ENCODE measurements at places on chromosomes 7 and 10. TPM values are rescaled to one million over a fixed set of nuclear protein-coding genes. Genes with fewer than 3 reads are reported as not detected.

The OR2A7 gene
- total RNA-seq, result 9.3 TPM

The CLDN12 gene
- 48.9 TPM for total RNA-seq

The ANK3 gene
- total RNA-seq, result 87.6 TPM

DNA sequence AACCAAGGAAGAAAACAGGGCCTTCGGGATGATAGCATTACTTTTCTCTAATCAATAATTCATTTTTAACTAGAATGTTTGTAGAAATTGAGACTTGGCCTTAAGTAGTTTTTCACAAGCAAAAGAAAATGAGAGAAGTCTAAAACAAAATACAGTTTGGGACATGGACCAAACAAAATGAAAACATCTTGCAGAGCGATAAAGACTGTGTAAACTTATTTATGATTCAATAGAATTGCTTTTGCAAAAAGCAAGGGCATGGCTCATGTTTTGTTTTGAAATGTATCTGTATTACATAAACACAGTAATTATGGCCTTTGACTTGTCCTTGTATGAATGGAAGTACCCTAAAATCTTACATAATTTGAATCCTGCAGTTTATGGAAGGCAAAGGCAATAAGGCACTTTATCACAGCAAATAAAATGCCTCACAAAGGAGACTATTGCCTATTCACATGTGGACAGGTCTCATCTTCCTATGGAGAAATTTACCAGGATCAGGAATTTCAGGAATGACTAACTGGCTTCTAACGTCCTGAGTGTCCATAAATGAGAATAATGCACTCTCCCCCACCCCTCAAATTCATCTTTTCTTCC is 295.2 kb downstream of the PTEN start:
- DNase-seq, result no peak

- no peak for DNase-seq
Measured at GRCh38 chr10:27099448-27099847, 846 bp downstream of the ANKRD26 start.

GRCh38 chr10:75597773-75598440 is 166.5 kb downstream of the LRMDA start:
- no peak for DNase-seq

DNA sequence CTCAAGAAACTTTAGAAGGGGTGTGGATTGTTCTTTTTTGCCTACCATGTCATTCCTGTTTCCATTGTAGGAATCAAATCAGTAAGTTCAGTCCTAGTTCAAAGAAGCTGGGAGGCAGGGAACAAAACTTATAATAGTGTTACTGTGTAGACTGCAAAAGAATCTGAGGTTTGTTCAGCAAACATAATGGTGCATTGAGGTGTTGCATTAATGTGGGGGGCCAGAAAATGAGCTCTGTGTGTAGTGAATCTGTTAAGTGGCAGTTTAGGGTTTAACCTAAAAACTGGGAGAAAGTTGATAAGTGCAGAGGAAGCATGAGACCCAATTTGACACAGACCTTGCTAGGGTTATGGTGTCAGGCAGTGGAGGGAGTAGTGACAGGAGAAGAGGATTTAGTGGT is 197.7 kb downstream of the SUGCT start:
- DNase-seq, result no peak

DNA sequence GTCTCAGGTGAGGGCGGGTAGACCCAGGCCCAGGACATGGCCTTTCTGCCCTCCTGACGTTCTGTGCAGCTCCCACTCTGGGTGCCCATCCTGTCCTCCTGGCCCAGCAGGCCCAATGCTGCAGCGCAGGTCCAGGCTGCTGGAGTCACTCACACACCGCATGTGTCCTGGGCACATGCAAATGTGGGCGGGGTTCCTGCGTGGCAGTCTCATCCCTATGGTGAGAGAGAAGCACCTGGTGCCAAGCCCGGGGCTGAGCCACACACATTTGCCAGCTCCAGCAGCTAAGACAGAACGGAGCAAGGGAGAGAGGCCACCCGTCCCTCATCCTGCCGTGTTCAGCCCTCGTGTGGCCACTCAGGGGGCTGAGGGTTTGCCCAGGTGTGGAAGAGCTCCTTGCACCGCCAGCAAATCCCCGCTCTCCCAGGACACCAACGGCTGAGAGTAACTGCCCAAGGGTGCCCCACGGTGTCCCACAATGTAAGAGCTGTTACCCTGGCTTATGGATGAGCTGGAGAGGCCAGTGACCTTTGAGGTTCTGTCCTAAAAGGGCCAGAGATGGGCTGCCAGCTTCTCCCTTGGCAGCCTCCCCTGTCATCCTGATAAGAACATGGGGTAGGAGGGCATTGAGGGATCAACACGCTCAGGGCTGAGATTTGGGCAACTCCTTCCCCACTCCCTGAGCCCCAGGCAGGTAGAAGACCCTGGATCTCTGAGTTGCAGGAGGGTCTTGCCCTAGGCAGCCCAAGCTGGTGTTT is 4.4 kb downstream of the FUOM start:
- no peak for DNase-seq

DNA sequence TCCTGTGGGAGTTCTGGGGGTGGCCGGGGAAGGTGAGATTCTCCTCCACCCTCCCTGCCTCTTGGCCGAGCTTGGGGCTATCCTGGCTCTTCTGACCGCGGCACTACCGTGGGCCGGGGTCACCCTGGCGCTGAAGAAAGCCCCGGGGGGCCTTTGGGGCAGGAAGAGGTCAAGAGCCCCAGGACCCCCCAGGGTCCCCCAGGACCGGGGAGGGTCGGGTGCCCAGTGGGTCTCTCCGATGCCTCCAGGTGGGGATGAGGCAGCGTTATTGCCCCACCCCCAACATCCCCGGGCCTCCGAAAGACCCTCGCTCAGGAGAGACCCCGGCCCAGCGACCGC is 439 bp upstream of the KNDC1 start:
- no peak for DNase-seq

- DNase-seq, result no peak
Measured at GRCh38 chr7:154484943-154485342, 432.7 kb downstream of the DPP6 start.

- no peak for DNase-seq
Measured at GRCh38 chr7:69516238-69516820, 81.9 kb upstream of the AUTS2 start.

DNA sequence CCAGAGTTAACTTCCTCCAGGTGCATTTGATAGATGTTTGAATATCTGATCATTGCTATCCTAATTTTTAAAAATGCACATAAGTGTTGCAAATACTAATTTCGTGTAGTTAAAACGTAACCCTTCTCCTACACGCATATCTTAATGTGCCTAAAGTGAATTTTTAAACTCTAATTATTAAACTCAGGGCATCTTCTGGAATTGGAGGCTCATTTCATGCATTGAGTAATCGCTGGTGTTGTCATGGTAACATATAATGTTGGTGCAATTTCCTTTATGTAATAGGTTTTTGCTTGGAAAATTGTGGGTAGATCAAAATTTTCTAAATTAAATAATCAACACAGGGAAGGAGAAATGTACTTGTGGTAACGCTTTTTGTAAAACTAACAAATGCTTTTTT is 56.2 kb downstream of the ARMC3 start:
- no peak for DNase-seq

DNA sequence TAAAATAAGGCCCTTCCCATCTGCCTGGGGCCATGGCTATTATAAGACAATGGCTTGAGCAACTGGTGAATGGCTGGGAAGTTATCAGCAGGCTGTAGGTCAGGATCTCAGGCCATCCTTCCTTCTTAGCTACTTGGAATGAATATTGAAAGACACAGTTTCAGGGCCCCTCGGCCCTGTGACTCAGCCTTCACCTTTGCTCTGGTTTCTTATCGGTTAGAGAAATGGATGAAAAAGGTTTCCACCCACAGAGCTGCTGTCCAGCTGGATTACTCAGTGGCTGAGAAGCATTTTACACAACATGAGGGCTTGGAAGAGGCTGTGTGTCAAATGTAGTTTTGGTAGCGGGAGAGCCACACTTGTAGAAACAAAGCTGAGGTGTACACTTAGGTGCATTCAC is 9.4 kb downstream of the ACSL5 start:
- DNase-seq, result no peak

DNA sequence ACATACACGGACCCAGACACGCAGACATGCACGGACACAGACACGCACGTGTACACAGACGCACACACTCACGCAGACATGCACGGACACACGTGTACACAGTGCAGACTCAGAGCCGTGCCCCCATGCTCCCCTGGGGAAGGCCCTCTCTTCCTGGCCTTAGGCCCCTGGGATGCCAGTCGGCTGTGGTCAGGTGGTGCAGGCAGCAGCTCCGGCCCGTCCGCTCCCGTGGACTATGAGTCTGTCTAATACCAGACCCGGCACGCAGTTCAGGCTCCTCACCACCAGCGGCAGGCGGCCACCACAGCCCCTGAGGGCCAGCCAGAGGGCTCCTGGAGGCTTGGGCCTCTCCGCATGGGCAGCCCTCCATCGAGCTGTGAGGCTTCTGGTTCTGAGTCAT is 52.0 kb upstream of the NKX6-2 start:
- peak; percentile 8 for DNase-seq

DNA sequence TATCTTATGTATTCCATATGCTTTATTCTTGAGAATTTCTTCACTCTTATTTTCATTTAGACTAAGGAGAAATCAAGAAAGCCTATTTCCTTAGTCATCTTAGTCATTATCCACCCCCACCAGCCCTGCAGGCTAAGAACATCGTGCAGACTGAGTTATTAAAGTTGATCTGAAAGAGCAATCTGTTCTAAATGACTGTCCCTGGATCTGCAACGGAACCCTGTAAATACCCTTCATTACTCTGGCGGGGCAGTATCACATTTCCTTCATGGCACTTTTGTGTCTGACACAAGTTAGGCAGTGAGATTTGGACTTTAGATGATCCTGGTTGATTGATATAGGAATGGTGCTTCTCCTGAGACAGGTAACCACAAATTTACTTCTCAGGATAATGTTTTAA is 3.5 kb upstream of the MYPN start:
- DNase-seq, result no peak

DNA sequence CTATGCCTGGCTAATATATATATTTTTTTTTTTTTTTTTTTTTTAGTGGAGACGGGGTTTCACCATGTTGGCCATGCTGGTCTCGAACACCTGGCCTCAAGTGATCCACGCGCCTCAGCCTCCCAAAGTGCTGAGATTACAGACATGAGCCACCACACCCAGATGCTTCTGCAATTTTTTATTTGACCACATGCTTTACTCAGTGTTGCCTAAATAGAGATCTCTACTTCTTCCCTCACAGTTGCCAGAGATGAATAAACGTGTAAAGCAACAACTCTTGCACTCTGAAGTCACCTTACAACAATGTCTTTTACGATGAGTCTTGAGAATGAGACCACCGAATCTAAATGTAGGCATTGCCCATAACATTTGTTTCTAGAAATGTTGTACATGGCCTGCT is 107.9 kb upstream of the FRMD4A start:
- no peak for DNase-seq

DNA sequence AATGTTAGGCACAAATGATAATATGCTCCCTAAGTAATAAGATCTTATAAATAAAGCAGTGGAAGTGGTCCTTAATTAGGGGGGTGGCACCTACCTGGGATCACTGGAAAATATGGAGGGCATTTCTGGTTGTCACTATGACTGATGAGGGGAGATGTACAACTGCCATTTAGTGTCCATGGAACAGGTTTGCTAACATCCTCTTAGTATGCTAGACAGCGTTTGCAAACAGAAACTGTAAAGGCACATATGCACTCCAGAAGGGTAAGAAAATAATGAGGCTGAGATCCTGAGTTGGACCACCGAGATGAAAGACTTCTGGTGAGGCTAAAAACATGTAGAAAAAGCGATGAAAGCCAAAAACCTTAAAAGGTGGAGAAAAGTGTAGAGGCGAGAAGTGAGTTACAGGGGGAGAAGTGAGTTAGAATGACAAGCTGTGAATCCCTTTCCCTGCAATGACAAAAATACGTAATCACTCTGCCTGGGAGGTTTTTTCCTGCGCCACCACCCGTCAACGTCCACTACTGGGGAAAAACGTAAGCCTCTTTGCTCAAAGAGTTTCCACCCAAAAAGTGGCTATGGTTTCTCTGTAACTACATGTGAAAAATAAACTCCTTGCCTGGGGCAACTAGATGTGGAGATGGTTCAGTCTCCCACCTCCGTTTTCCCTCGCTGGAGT is 767 bp downstream of the KRIT1 start:
- no peak for DNase-seq

- DNase-seq, result no peak
Measured at GRCh38 chr7:34991938-34992840, 45.1 kb downstream of the DPY19L1 start.

- DNase-seq, result no peak
Measured at GRCh38 chr10:116103668-116104067, 169.3 kb downstream of the GFRA1 start.

DNA sequence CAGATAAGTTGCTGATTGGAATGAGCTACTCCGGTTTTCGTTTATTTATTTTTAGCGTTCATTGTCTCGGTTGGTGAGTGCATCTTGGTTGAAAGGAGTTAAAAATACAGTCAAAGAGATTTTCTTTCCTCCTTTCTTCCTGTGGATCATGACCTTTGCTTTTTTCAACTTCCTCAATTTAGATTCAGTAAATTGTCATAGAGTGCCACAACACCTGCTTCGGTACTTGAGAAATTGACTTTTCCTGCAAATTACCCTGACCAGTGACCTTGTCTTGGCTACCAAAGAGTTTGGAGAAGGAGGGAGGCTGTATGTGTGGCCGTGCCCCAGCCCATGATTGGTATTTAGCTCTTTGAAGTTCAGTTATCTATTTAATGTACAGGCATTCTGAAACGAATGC is 128.7 kb downstream of the FAM204A start:
- no peak for DNase-seq

- no peak for DNase-seq
Measured at GRCh38 chr10:59991661-59992060, 85.3 kb upstream of the CCDC6 start.

GRCh38 chr7:57201895-57202210 is 69.6 kb upstream of the ZNF479 start:
- no peak for DNase-seq

Data from progenitor cell of endocrine pancreas (in vitro differentiated cells).